ENCODE measurements at places on chromosomes 6 and 20.

- DNase-seq = no peak
Measured at GRCh38 chr6:29884261-29884660, 56.6 kb downstream of the HLA-G start.

DNA sequence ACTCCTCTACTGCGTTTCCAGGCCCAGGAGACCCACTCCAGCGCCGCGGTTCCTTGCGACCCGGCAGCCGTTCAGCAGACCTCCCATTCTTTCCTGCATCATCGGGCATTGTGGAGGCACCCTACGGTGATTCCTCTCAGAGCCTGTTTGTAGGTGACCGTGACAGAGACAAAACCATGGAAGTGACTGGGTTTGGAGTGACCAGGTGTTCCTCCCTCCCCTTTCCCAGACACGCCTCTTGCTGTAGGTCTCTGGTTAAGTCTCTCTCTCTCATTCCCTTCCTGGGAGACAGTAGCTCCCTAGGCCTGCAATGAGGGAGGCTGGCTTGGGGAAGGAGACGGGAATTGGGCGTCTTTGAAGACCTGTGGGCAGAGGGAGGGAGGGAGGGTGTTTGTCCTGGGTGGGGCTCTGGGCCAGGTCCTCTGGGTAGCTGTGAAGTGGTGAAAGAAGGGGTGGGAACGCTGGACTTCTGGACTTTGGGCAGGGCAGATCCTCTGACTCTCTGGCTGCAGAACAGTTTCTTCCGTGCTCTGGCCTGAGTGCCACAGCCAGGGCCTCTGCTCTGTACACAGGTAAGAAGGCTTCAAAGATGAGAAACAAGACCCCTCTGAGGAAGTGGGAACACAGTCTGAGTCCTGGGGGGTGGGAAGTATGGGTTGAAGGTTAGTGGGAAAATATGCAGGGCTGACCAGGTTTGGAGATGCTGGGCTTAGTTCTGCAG, 763 bp downstream of the KLC4 start:
- no peak for DNase-seq

GRCh38 chr6:111874025-111874415, 768 bp upstream of the FYN start:
- peak; percentile 46 for DNase-seq

DNA sequence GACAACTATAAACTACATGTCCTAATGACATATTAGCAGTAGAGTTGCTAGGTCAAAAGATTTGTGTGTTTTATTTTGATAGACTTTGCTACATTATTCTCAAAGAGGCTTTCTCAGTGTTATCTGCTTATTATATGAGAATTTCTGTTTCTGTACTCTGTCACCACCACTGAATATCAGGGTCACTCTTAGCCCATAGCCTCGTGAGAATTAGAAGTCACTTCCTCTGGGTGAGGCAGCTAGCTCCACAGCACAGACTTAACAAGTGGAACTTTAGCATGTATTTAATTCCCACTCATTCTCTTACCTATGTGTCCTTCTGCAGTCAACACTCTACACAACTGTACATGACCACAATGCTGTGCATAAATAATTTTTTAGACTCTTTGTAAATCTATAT, 6.7 kb downstream of the PHACTR2 start:
- no peak for DNase-seq

GRCh38 chr6:132265451-132266097, 135.7 kb downstream of the MOXD1 start:
- no peak for DNase-seq
